Choroid plexus epithelial cell (primary cell): ENCODE measurements at places on chromosomes 4 and X.

GRCh38 chr4:141425124-141425523 lies 204.4 kb downstream of the ZNF330 start:
- peak; percentile 95 for DNase-seq

DNA sequence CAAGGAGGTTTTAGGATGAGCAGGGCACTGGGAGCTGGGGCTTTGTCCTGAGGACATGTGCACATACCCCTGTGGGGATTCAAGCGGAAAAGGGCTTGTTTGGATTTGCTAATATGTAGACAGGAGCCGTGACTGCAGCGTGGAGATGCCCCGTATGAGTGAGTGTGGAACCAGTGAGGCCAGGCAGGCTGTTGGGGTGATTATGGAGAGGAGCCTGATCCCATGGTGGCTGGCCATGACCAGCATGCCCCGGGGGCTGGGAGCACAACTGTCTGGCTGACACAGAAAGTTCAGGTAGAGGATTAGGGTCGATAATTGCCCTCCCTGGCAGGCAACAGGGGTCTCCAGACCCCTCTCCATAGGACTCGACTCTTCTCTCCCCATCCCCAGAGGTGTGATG lies 68.8 kb upstream of the STX18 start:
- no peak for DNase-seq

DNA sequence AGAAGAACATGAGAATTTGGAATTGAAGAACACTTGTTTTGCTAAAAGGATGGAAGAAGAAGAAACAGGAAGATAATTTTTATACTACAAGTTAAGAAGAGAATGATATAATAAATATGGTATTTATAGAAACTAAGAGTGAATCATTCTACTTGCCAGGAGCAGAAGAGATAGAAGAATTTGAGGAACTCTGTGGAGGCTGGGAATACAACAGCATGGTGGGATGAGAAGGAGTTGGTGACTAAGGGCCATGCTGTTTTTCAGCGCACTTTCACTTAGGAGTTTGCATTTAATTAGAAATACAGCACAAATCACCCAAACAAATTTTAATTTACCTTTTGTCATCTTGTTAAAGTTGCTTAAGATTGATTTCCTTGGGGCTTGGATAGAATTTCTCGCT lies 20.5 kb downstream of the HADH start:
- DNase-seq, result peak; percentile 67

DNA sequence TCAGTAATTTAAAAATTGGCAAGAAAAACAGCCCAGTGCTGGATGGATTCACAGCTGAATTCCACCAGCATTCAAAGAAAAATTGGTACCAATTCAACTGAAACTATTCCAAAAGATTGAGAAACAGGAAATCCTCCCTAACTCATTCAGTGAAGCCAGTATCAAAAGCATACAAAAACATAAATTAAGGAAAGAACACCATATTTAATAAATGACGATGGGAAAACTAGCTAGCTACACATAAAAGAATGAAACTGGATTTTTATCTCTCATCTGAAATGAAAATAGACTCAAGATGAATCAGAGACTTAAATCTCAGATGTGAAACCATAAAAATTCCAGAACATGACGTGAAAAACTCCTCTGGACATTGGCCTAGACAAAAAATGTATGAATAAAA lies 516.8 kb upstream of the SPANXN1 start:
- DNase-seq, result no peak

DNA sequence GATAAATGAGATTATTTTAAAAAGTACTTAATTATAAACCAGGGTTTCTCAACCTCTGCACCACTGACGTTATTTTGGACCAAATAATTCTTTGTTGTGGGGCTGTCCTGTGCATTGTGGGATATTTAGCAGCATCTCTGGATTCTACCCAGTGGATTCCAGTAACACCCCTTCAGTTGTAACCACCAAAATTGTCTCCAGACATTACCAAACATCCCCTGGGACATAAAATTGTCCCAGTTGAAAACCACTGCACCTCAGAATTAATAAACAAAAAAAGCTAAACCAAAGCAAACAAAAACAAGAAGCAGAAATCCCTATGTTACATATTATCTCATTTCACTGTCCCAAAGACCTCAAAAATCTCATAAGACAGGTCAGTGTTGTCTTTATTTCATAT lies 54.2 kb upstream of the GIMD1 start:
- DNase-seq, result no peak

GRCh38 chr4:17578482-17578891 lies 1.5 kb downstream of the LAP3 start:
- DNase-seq, result peak; percentile 32
